Stimulated activated CD4-positive, alpha-beta T cell treated with anti-CD3 and anti-CD28 coated beads, TNF-alpha, amount 100 ng/mL, for 1 hour (primary cell): ENCODE measurements at places on chromosomes 1 and 21.
A peak's percentile ranks its signal among the peaks of the same experiment; 100 is the strongest.

DNA sequence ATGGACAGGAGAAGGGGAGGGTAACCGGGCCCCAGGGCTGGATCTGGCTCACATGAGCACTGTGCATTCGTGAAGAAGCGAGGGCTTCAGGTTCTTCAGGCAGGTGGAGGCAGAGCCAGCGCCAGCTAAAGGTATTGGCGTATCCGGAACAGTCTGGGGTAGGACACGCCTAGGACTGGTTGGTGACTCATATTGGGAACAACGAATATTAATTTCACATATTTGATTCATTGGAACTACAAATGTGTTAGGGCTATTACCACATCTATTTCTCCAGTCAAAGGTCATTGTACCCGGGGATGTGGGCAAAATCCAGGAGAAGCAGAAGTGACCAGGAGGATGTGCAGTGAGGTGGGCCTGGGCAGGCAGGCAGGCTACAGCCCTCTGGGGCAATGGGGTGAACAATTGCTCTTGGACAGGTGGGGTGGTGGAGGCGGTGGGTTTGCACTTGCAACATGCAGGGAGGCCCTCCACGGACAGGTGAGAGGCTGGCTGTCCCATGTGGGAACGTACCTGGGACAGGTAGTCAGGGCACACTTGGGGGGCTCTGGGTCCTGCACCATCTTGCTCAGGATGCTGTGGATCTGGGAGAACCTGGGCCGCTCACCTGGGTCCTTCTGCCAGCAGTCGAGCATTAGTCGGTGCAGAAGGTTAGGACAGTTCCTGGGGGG lies 26.7 kb downstream of the CDCA8 start:
- DNase-seq: no peak

DNA sequence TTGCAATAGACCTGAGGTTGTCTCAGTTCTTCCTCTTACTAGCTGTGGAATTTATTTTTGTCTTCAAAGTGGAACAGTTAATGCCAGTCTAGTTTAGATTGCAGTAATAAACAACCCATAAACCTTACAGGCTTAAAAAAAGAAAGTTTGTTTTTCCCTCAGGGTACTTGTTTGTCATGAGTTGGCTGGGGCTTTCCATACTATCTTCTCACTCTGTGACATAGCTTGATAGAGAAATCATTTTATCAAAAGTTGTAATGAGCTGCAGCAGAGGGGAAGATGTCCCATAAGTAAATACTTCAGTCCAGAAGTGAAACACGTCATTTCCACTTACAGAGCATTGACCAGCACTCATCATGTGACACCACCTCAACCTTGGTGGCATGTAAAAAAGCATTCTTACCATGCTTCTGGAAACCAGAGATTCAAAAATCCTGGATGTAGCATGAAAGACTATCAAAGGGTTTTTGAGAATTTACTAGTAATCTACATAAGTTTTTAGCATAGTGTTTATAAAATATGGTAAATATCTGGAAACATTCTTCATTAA lies 62.8 kb upstream of the COL11A1 start:
- DNase-seq: no peak

DNA sequence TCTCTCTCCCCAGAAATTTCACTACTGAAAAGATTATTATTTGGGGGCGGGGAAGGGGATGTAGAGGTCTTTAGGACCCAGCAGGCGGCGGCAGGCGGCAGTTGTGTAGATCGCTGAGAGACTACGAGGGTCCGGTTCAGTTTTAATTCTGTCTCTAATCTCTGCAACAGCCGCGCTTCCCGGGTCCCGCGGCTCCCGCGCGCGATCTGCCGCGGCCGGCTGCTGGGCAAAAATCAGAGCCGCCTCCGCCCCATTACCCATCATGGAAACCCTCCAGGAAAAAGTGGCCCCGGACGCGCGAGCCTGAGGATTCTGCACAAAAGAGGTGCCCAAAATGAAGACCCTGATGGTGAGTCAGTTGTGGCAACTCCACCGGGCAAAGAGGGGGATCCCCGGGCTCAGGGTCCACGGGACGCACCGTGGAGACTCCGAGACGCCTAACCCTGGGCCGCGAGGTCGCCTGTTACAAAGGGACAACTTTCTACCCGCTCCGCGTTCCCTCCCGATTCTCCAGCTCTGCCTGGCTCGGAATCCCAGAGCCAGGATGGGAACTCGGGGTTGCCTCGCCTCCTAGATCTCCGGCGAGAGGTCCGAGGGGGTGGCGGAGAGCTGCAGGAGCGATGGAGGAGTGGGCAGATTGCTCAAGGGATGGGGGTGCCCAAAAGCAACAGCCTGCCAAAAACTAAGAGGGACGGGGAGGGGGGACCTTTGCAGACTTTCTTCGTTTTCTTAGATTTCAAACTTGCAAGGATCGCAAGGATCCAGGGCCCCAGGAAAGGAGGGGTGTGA lies at the start of gene ST6GALNAC5:
Gene ST6GALNAC5, plus strand, starts transcription at position 139 of the 789 bp plus-strand sequence.
- no peak for DNase-seq

GRCh38 chr1:26336477-26337205 lies 17.3 kb downstream of the CRYBG2 start:
- peak; percentile 82 for DNase-seq

GRCh38 chr1:190455631-190456030 lies 22.0 kb downstream of the BRINP3 start:
- DNase-seq: no peak

DNA sequence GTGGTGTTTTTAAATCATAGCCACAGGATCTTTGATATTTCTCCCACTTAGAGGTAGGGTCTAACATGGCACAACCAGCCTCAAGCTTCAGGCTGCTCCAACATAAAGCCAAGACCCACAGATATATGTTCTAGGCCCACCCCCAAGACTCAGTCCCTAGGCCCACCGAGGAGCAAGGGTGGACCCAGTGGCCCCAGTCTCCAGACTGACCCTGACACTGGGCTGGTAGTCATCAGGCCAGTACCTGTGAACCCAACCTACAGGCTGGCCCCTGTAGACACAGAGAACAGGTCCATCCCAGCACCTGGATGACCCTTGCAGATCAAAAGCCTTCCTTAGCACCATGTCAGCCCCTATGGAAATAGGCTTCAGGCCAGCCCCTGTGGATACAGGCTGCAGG lies 60.5 kb downstream of the NEGR1 start:
- no peak for DNase-seq

DNA sequence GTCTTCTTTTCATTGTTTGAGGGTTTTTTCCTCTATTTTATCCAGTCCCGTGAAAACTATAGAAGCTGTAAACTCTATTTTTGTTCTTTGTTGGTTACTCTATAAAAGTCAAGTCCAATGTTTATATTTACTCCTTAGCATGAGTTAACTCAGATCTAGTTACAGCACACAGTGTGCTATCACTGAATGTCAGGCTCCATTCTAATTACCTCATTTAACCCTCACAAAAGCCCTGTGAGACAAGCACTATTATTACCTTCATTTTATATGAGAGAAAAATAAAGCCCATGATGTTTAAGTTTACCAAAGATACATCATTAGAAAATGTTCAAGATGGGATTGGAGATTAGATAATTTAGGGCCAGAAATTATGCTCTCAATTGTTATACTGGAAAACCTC lies 251.4 kb upstream of the SNX7 start:
- DNase-seq: no peak

DNA sequence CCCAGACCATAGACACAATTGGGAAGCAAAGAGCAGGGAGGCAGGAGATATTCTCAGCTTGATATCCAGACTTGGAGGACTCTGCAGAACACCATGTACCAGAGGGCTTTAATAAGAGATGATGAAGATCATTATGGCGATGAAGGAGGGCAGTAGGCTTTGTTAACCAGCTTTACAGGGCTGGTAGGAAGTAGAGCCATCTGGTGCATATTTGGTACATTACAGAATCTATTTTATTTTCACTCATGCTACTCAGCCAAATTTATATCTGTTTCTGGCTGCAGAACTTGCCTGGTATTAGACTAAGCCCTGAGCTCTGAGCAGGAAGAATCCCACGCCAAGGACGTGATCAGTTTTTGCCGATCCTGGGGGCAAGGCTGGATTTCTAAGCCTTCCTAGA lies 61.8 kb upstream of the SYT6 start:
- no peak for DNase-seq

GRCh38 chr1:31782421-31783410 lies 18.6 kb upstream of the ADGRB2 start:
- no peak for DNase-seq

GRCh38 chr1:196910215-196910614 lies 22.4 kb downstream of the CFHR4 start:
- no peak for DNase-seq

- DNase-seq: no peak
Observed at GRCh38 chr1:191953526-191953925, 204.7 kb upstream of the RGS18 start.

GRCh38 chr21:37074546-37074945 lies 1.5 kb downstream of the TTC3 start:
- no peak for DNase-seq

DNA sequence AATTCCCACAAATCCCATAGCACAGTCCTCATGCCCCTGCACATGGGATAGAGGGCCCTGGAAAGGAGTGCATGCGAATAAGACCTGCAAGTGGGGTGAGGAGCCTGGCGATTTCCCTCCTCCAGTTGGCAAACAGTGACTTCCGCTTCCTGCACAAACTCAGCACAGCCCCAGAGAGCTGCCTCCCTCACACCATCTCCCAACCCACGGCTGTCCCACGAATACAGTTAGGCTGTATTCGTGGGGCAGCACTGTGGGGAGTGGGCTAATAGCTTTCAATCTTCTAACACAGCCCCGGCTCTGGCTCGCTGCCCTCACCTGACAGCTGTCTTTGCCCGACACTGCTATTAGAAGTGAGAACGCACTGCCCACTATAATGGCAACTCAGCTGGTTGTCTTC lies 28.2 kb upstream of the CNTN2 start:
- DNase-seq: no peak

DNA sequence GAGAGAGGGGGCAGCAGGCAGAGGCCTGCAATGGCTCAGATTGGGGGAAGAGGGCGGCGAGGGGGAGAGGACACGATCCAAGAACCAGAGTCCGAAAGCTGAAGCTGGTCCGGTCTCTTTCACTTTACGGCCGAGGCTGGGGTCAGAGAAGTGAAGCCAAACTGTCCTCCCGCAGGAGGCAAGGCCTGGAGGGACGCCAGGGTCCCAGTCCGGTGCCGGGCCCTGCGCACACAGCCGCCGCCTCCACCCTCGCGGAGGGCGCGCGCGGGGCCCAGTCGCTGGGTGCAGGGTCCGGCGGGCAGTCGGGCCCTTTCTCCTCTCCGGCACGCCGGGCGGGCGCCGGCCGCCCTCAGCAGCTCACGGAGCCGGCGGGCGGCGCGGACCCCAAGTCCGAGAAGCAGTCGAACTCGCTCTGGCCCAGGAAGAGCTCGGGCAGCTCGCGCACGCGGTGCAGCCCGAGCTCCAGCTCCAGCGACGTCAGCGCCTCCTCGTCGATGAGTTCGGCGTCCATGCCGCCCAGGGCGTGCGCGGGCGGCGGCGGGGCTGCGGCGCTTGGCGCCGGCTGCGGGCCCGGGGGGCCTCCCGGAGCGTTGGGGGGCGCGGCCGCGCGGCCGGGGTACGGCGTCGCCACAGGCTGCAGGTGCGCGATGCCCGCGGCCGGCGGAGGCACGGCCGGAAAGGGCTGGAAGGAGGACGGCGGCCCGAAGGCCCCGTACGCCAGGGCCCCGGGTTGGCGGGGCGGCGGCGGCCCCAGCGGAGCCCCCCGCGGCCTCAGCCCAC lies 749 bp downstream of the CITED4 start:
- DNase-seq: peak; percentile 19

DNA sequence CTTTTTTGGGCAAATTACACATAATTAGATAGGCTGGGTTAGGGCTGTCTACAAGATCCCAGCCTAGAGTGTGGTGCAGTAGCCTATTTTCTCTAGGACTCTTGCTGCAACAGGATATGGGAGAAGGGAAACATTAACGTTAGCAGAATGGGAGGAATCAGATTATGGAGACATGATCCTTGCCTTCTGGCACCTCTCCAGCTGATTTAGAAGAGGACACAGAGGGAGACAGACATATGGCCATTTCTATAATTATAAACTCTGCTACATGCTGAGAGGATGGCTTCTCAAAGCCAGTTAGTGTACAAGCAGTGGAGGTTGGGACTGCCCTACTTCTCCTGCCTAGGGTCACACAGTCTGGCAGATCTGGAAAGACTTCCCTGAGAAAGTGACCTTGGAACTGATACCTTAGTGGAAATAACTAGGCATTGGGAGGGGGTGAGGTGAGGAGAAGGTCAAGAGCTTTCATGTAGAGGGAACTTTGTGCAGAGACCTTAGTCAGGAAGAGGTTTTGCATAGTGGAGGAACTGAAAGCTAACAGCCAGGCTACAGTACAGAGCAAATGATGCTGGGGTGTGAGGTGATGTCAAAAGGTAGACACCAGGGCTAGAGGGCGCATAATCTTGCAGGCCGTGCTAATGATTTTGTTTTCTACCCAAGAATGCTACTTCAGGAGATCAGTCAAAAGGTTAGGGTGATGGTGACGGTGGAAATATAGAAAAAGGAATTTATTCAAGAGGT lies 1.2 kb upstream of the CD1D start:
- no peak for DNase-seq

DNA sequence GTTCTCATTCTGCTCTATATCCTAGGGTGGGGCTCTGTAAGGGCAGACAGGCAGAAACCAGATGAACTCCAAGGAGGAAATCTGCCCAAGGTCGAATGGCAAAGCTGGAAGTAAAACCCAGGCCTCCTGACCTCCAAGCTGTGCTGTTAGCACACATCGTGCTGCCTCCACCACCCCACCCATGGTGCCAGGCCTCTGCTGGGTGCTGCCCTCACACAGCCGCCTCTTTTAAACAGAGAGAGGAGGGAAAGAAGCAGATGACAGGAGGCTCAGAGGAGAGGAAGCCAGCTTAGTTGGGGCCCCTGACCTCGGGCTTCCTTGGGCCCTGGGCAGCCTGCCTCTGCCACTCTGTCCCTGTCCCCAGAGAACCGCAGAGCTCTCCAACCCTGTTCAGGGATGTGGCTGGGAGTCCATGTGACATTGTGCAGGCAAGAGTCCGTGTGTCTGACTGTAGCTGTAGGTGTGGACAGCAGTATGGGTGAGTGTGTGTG lies 1.1 kb downstream of the SYNC start:
- no peak for DNase-seq
